Activated CD8-positive, alpha-beta memory T cell treated with anti-CD3 and anti-CD28 coated beads, Interleukin-2, amount 10 ng/mL, durations not matched to agents 7 days and 5 days (primary cell): ENCODE measurements at places on chromosomes 7 and 10.

- DNase-seq, result peak; percentile 66
These were observed 24.2 kb downstream of the PWWP2B start for GRCh38 chr10:132420981-132421846.

DNA sequence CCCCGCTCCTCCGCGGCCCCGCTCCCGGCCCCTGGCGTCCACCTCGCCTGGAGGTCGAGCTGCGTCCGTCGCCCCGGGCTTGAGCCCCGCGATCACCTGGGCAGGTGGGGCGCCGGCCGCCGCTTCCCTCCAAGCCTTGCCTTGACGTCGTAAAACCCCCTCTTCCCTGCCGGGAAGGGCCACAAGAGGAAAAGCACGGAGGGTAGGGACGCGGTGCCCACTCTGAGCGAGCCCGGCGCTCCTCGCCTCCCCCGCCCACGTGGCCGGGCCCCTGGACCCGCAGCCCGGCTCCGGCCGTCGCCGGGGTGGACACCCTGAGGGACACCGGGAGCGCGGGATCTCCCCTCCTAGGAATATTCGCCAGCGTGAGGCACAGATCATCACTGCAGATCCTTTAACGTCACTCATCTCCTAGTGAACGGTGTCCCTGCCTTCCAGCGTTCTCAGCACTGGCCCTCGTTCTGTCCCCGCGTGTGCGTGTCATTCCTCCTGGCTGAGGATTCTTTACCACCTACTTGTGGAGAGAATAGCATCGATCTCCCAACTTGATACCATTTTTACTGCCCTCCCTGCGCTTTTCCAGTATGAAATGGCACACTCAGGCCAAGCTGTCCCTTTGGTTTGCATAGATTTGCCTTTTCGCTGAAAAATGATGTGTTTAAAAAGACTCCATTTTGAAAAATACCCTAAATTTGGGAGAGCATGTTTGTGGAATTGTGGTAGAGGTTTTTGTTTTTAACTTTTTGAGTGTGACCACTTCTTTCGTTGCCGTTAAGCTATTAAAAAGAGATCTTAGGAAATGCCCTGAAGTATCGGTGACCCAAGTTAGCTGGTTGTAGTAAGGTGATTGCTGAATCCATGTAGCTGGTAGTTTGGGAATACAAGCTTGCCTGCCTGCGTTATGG lies 649 bp downstream of the ACTR3B start:
- peak; percentile 44 for DNase-seq

DNA sequence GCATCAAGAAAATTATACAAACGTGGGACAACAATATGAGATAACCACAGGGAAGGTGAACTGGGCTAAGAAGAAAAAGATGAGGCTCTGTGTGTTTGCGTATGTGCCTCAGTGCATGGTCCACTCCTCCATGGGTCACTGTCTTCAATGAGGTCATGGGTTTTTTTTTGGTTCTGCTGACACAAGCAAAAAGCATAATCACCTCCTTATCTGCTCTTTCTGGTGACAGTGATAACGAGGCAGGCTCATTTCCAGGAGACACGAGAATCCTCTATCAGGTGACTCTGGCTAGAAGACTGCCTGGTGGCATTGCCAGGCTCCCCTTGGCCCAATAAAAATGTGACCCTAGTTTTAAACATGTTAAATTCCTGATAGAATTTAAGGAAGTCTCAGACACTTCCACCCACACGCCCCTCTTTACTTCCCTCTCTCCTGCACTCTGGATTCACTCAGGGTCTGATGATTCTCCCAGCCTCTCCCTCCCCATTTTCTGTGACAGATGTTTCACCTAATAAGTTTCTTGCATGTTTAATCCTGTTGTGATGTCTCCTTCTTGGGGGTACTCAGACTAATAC lies 35.3 kb upstream of the CDCA7L start:
- DNase-seq, result no peak

DNA sequence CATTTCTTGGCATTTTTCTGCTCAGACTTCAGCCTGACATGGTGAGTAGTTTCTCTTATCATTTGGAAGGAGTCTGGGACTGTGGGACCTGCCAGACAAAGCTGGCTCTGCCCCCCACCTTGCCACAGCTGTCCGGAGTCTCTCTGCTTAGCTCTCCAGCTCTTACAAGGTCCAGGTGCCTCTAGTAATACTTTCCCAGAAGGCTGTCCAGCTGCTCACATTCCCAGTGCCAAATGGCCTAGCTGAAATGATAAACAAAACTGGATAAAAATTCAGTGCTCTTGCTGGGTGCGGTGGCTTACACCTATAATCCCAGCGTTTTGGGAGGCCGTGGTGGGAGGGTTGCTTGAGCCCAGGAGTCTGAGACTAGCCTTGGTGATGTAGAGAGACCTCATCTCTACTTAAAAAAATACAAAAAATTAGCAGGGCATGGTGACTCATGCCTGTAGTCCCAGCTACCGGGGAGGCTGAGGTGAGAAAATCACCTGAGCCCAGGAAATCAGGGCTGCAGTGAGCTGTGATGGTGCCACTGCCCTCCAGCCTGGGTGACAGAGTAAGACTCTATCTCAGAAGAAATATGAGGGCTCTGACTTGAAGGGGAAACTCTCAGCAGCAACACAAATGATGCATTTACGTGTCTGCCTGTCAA lies 86.8 kb downstream of the C10orf90 start:
- DNase-seq, result no peak

DNA sequence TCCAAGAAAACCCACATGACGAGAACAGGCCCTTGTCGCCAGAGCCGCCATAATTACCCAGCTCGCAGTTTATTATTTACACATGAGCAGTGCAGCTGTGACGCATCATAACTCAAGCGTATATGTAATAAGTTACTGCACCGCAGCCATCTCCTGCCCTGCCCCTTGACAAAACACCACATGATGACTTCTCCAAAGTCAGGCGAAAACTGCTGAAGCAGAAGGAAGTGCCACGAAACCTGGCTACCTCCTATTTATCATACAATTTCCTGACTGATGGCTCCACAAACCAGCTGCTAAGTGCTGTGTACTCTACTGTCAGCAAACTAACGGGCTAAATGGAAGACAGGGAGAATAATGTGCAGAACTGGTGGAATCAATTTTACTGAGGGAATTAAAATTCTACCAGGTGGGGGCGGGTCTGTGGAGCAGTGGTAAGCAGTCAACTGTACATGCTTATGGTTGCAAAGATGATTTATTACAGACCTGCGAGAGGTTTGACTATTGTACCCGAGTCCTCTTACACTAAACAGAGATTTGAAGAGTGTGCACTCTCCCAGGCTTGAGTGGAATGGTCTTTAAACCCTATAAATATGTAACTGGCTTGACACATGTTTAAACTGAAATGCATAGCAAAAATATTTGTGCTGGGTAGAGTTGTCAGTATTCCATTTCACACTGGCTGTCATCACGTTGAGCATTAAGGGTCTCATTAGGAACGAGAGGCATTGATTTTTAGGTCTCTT lies 156.0 kb downstream of the GLI3 start:
- DNase-seq, result no peak
